Panc1 (cell line): ENCODE measurements at places on chromosomes 16 and 17. TPM values are rescaled to one million over a fixed set of nuclear protein-coding genes. Genes with fewer than 3 reads are reported as not detected.
A peak's percentile ranks its signal among the peaks of the same experiment; 100 is the strongest.

Gene C17orf78
- total RNA-seq, result not detected

DNA sequence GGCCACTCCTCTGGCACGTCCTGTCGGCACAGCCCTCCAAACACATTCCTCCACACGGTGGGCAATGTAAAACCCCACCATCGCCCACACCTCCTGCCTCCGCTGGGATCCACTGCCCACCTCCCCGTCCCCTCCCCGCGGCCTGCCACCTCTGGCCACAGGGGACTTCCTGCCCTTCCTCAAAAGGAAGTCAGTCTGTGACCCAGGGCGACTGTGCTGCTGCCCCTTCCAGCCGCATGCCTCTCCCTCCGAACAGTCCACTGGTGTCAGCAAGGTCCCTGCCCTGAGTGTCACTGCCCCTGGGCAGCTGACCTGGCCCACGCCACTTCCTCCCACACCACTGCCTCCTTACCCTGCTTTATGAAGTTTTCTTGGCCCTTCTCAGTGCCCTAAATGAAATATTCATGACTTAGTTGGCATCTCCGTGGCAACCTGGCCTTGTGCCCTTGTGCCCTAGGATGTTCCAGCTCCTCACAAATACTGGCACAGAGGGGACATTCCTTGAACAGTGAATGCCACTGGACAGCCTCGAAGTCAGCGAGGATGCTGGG lies 2.0 kb downstream of the PLD6 start:
- DNase-seq, result no peak
- H3K27me3 ChIP-seq, result no peaks in the 10 kb centered on the region
- H3K27ac ChIP-seq, result no peak overlapping the region

DNA sequence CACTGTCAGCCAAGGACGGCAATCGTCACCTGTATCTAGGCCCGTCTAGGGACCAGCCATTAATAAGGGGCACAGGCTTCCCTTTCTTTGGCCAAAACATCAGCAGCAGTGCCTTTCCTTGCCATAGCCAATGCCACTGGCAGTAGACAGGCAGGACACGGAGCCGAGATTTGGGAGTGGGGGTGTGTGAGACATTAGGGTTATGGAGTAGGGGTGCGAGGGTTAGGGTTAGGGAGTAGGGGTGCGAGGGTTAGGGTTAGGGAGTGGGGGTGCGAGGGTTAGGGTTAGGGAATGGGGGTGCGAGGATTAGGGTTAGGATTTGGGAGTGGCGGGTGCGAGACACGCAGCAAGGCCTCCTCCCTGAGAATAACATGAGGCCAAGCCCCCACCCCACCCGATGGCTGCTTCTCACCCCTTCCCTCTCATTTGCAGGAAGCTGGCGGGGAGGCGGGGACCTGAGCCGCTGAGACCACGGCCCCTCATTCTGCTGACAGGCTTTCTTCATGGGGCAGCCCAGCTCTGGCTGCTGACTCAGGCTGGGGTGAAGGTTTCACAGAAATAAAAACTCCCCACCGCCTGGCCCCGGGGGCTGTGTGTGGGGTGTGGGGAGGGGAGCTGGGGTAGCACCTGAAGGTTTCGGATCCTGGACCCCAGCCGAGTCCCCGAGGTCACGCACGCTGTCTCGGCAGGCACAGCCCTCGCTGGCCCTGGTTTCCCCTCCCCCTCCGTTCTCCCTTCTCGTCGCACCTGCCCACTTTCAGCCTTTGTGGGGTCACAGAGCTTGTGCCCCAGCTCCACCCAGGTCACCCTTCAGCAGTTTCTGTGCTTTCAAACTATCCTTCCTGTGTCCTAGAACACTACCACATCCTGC lies 93.8 kb downstream of the PGS1 start:
- DNase-seq, result no peak
- H3K4me1 ChIP-seq, result no peaks in the 10 kb centered on the region
- H3K27ac ChIP-seq, result no peak overlapping the region
- no peaks in the 10 kb centered on the region for H3K27me3 ChIP-seq
- no peak overlapping the region for H3K4me3 ChIP-seq
- H3K36me3 ChIP-seq, result no peaks in the 10 kb centered on the region

DNA sequence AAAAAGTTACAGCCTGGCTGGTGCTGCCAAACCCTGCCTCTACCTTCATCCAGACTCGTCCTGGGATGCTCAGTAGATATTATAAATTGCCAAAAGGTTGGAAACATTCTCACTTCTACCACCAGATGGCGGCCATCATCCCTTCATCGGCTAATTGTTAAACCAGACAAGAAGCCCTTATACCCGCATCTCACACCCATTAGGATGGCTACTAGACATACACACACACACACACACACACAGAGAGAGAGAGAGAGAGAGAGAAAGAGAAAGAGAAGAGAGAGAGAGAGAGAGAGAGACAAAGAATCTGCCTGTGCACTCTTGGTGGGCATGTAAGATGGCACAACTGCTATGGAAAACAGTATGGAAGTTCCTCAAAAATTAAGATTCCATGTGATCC lies 15.0 kb upstream of the SCIMP start:
- H3K4me3 ChIP-seq, result no peak overlapping the region
- no peaks in the 10 kb centered on the region for H3K27me3 ChIP-seq
- H3K36me3 ChIP-seq, result no peaks in the 10 kb centered on the region
- H3K4me1 ChIP-seq, result no peaks in the 10 kb centered on the region

DNA sequence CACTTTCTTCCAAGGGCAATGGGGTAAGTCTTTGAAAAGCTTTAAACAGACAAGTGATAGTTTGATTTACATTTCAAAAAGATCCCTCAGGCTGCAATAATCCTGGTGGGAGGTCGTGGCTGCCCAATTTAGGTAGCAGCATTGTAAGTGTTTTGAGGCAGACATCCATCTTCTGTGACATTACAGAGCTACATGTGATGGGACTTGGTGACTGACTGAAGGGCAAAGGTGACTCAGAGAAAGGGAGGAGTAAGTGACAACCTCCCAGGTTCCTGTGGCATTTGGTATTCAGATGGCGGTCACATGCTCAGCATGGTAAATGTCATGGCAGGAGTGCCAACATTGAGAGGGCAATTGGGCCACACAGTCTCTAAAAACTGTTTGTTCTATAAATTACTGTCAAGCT lies 26.5 kb downstream of the STAT3 start:
- no peaks in the 10 kb centered on the region for H3K36me3 ChIP-seq
- no peaks in the 10 kb centered on the region for H3K27me3 ChIP-seq
- H3K4me3 ChIP-seq, result no peak overlapping the region
- H3K27ac ChIP-seq, result peak overlapping the region; percentile 25; the same call in 1 of the 2 replicates

GRCh38 chr16:75038036-75038858 lies 39.4 kb downstream of the ZNRF1 start:
- peaks cover 10% of the 10 kb centered on the region for H3K4me1 ChIP-seq
- DNase-seq, result no peak
- no peak overlapping the region for H3K27ac ChIP-seq

- H3K27ac ChIP-seq, result no peak overlapping the region
- no peak for DNase-seq
- H3K4me3 ChIP-seq, result no peak overlapping the region
- no peaks in the 10 kb centered on the region for H3K27me3 ChIP-seq
- no peaks in the 10 kb centered on the region for H3K4me1 ChIP-seq
These were observed 13.1 kb upstream of the ETV4 start for GRCh38 chr17:43559161-43559816.

GRCh38 chr17:39974433-39974832 lies 6.2 kb upstream of the PSMD3 start:
- DNase-seq, result no peak
- no peak overlapping the region for H3K4me3 ChIP-seq
- H3K4me1 ChIP-seq, result no peaks in the 10 kb centered on the region
- peaks cover 10% of the 10 kb centered on the region for H3K27me3 ChIP-seq
- H3K27ac ChIP-seq, result no peak overlapping the region

DNA sequence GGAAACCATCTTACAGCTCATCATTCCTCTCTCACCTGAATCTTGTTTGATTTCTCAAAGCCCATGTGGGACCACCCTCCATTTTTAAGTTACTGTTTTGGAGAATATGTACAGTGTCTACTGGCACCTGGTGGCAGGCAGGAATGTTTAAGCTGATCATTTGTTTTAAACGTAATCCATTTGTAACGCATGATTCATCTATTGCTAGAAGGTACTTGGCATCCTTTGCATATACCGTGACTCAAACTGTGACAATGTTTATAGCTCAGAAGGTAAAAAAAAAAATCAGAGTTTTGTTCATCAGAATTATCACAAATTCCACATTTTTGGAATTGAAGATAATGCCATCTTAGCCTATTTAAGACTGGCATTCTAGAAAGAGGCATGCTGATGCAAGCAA lies 1007.5 kb upstream of the EEF2KMT start:
- no peaks in the 10 kb centered on the region for H3K4me1 ChIP-seq
- H3K36me3 ChIP-seq, result no peaks in the 10 kb centered on the region
- DNase-seq, result no peak

GRCh38 chr17:14112407-14112806 lies 43.1 kb downstream of the COX10 start:
- DNase-seq, result no peak
- no peaks in the 10 kb centered on the region for H3K4me1 ChIP-seq
- H3K27ac ChIP-seq, result no peak overlapping the region
- no peak overlapping the region for H3K4me3 ChIP-seq
- H3K36me3 ChIP-seq, result no peaks in the 10 kb centered on the region

DNA sequence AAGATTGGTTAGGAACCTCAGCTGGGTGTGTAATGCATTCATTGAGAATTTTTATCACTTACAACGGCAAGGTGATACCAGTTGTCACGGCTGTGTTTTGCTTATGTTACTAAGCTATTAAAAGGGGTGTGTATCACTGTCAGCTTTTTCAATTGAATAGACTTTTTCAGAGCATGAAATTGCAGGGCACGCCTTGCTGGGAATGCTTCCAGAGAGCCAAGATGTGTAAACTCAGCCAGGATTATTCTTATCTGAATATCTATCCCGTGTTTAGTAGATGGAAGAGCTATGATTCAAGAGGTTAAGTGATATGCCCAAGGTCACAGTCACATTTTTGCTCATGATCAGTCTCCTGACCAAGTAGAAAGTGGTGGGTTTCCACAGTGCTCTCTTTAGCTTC lies 6.6 kb upstream of the TEKT3 start:
- H3K4me3 ChIP-seq, result no peak overlapping the region
- H3K36me3 ChIP-seq, result no peaks in the 10 kb centered on the region
- peaks cover 19% of the 10 kb centered on the region for H3K27me3 ChIP-seq
- no peak overlapping the region for H3K27ac ChIP-seq

- peaks cover 14% of the 10 kb centered on the region for H3K4me1 ChIP-seq
- H3K36me3 ChIP-seq, result no peaks in the 10 kb centered on the region
- H3K4me3 ChIP-seq, result peak overlapping the region; percentile 51
- no peaks in the 10 kb centered on the region for H3K27me3 ChIP-seq
- no peak overlapping the region for H3K27ac ChIP-seq
These were observed 10.3 kb upstream of the ZFHX3 start for GRCh38 chr16:73058221-73058615.

GRCh38 chr16:22050963-22051362 lies 41.4 kb upstream of the VWA3A start:
- H3K4me1 ChIP-seq, result no peaks in the 10 kb centered on the region
- H3K36me3 ChIP-seq, result no peaks in the 10 kb centered on the region

DNA sequence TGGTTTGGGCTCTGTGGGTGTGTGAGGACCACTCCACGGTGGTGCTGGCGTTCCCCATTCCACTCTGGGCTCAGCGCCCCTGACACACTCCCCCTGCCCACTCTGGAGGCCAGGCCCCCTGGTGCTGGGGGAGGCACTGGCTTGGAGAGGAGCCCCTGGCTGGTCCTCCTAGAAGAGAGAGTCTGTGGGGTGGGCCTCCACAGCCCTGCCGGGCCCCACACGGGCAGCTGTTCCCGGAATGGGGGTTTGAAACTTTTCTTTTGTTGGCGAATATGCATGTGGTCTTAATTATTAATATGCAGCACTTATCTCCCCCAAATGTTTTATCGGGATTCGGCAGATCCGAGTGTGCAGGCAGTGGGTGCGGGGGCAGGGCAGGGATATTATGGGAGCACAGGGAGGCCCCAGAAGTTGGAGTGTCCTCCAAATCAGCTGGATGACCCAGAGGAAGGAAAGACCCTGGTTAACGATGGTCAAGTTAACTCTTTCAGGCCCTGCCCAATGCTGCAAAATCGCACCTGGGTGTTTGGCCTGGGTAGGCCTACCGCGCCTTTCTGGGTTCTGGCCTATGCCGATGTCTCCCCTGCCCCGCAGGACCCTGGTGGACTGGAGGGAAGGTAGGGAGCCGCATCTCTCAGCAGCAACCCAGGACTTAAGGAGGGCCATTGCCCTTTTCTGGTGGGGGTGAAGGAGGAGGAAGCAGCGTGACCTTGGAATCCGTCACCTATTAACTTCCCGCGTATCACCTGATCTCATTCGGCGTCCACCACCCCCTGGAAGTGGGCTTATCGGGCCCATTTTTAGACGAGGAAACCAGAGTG lies 36.0 kb downstream of the TMEM235 start:
- peaks cover 38% of the 10 kb centered on the region for H3K4me1 ChIP-seq
- no peak overlapping the region for H3K4me3 ChIP-seq
- H3K27ac ChIP-seq, result no peak overlapping the region
- no peaks in the 10 kb centered on the region for H3K27me3 ChIP-seq
- no peak for DNase-seq
- H3K36me3 ChIP-seq, result no peaks in the 10 kb centered on the region

Gene CDH15
- total RNA-seq, result 0.51 TPM

DNA sequence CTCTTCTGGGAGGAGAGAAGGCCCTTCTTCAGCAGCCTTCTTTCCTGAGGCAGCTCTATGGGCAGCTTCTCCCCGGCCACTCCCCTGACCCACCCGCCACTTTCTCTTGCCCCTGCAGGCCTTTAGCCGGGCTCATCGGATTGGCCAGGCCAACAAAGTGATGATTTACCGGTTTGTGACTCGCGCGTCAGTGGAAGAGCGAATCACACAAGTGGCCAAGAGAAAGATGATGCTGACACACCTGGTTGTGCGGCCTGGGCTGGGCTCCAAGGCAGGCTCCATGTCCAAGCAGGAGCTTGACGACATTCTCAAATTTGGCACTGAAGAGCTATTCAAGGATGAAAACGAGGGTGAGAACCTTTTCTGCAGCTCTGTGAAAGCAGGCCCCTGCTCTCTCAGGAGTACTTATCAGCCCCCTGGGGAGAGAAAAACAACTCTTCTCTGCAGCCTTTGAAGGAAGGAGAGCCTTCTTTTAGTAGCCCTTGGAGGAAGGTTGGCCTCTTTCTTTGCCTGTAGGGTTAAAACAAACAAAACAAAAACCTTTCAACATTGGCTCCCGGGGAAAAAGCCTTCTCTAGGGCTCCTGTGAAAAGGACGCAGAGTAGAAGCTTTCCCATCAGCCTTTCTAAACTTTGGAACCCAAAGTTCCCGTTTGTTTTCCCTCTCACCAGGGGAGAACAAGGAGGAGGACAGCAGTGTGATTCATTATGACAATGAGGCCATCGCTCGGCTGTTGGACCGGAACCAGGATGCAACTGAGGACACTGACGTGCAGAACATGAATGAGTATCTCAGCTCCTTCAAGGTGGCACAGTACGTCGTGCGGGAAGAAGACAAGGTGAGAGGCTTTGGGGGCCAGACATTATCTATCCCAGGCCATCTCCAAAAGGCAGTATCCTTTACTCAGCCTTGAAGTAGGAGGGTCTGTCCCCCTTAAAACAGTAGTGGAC lies 12.7 kb downstream of the RNF227 start:
- H3K4me1 ChIP-seq, result no peaks in the 10 kb centered on the region
- H3K27ac ChIP-seq, result no peak overlapping the region
- H3K36me3 ChIP-seq, result peaks cover 5% of the 10 kb centered on the region

- peaks cover 54% of the 10 kb centered on the region for H3K4me1 ChIP-seq
- H3K36me3 ChIP-seq, result peaks cover 18% of the 10 kb centered on the region
- DNase-seq, result no peak
- H3K27ac ChIP-seq, result peak overlapping the region; percentile 91
These were observed 6.0 kb downstream of the SOX9 start for GRCh38 chr17:72126575-72127486.

Gene BRICD5
- total RNA-seq, result 8.7 TPM

Gene NPIPA5
- 0.26 TPM for total RNA-seq

Gene KSR1
- 21.7 TPM for total RNA-seq

Gene LGALS9
- total RNA-seq, result 1.6 TPM

Gene TEX19
- total RNA-seq, result 0.21 TPM
